ENCODE measurements at places on chromosomes 4 and X. TPM values are rescaled to one million over a fixed set of nuclear protein-coding genes. Genes with fewer than 3 reads are reported as not detected.

DNA sequence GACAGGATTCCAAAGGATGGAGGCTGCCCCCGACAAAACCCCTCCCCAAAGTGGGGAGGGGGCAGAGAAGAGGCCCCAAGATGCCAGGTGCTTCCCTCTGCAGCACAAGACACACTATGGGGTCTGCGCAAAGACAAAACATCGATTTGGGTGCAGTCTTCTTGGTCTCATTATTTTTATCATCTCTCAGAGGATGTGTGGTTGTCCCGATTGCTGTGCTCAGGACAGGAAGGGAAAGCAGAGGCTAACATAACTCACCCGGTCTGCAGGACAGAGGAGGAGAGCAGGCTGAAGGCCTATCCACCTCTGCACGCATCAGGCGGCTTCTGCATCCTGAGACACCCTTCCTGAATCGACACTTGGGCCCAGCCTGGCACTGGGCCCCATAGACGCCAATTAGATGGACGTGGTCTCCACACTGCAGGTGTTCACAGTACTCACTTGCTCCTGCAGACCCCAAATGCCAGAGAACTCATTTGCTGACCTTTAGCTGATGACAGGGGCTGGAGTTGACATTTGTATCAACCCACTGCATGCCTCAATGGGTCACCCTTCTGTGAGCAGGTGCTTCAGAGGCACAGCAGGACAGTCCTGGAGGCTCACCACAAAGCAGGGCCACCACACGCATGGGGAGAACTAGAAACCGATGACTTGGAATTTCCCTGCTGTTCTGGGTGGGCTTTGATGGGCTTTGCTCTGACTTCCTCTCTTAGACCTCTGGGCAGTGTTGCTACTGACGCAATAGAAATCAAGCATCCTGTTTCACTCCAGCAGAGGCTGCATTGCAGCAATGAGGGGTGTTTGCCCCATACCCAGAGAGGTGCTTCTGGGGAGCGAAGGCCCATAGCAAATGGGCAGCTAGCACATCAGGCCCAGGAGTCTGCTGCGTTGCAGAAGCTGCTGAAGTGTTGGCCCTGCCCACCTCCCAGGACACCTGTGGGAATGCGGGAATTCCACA, 96.3 kb upstream of the ENPP6 start:
- no peaks in the 10 kb centered on the region for H3K4me1 ChIP-seq
- no peaks in the 10 kb centered on the region for H3K36me3 ChIP-seq
- no peak for DNase-seq
- no peak overlapping the region for H3K4me3 ChIP-seq

MFSD8 gene
- 9.4 TPM for total RNA-seq

DNA sequence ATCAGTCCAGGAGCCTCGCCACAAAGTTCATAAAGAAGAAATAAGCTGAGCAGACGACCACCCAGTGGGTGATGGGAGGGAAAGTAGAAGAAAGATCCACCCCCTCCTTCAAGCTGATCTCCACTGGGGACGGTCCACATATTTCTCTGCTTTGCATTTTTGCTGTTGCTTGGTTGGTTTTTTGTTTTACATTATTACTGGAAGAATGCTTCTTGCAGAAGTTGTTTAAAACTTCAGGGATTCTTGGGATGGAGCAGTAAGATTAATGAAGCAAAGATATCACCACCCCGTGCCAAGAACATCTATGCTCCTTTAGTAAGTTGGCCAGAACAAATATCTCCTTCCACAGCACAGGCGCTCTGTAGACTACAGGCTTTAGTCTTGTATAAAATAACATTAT, 30.1 kb downstream of the LGI2 start:
- no peak overlapping the region for H3K27ac ChIP-seq
- H3K27me3 ChIP-seq = no peaks in the 10 kb centered on the region
- H3K4me1 ChIP-seq = no peaks in the 10 kb centered on the region
- no peak for DNase-seq
- H3K36me3 ChIP-seq = no peaks in the 10 kb centered on the region

GRCh38 chrX:69504626-69505612, 793 bp downstream of the NALF2 start:
- H3K4me1 ChIP-seq = no peaks in the 10 kb centered on the region
- no peak for DNase-seq
- H3K36me3 ChIP-seq = no peaks in the 10 kb centered on the region
- H3K27me3 ChIP-seq = no peaks in the 10 kb centered on the region
- H3K4me3 ChIP-seq = peak overlapping the region; percentile 43

- DNase-seq = no peak
- no peak overlapping the region for H3K4me3 ChIP-seq
- H3K27me3 ChIP-seq = no peaks in the 10 kb centered on the region
Observed at GRCh38 chr4:74631338-74631737, 163.0 kb downstream of the BTC start.

DNA sequence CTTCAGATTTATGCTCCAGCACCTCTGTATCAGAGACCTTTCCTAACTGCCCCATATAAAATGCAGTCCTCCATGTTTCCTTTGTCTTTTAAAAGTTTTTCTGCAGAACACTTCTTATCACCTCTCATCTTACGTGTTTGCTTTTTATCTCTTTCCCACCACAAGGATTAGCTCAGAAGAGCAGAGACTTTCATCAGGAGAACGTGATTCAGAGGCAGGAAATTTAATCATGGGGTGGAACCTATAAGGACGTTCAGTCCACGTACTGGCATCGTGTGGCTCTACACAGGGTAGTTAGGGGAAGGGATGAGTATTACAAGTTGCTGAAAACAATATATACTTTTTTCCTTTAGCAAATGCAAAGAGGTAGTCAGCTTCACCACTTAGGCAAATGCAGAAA, 98.7 kb downstream of the SORBS2 start:
- no peak for DNase-seq
- H3K27ac ChIP-seq = peak overlapping the region; percentile 97
- H3K4me1 ChIP-seq = peaks cover 43% of the 10 kb centered on the region
- no peaks in the 10 kb centered on the region for H3K27me3 ChIP-seq

GRCh38 chr4:43113196-43113595, 220.7 kb downstream of the GRXCR1 start:
- H3K4me1 ChIP-seq = no peaks in the 10 kb centered on the region
- no peaks in the 10 kb centered on the region for H3K36me3 ChIP-seq
- no peak for DNase-seq
- no peak overlapping the region for H3K27ac ChIP-seq
- H3K4me3 ChIP-seq = no peak overlapping the region

CORIN gene
- 0.15 TPM for total RNA-seq

DNA sequence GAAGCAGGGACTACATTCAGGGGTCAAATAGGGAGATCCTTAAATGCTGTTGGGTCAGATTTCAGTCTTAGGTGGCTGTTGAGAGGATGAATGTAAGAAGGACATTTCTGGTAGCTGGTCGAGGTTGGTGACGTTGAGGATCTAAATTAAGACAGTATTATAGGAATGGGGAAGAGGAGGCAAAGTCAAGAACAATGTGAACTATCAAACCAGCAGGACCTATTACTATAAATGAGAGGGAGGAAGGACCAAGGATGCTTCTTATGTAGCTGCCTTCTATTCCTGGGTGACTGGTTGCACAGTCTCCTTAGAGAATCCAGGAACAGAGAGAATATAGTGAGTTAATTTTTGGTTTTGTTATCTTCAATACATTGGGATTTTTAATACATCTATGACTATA, 118.5 kb upstream of the BMPR1B start:
- no peaks in the 10 kb centered on the region for H3K36me3 ChIP-seq
- H3K27me3 ChIP-seq = no peaks in the 10 kb centered on the region
- H3K4me1 ChIP-seq = no peaks in the 10 kb centered on the region
- no peak overlapping the region for H3K27ac ChIP-seq

DNA sequence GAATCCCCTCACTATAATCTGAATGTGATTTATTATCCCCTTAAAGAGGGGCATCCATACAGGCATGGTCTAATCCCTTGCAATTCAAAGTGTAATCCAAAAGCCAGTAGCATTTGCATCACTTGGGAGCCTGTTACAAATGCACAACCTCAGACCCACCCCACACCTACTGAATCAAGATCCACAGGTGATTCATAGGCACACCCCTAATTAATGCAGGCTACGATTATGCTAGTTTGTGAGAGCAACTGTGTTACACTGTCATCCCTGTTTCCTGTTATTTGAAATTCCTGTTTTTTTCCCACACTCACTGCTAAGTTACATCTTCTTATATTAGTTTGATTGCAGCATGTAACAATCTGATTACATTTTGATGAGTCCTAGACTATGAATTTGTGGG, 120.0 kb downstream of the RAB28 start:
- DNase-seq = no peak
- H3K27me3 ChIP-seq = no peaks in the 10 kb centered on the region
- H3K27ac ChIP-seq = no peak overlapping the region
- no peak overlapping the region for H3K4me3 ChIP-seq
- no peaks in the 10 kb centered on the region for H3K36me3 ChIP-seq
- no peaks in the 10 kb centered on the region for H3K4me1 ChIP-seq

NPNT gene
- 1.6 TPM for total RNA-seq

GRCh38 chr4:48752246-48752645, 27.8 kb downstream of the FRYL start:
- H3K36me3 ChIP-seq = no peaks in the 10 kb centered on the region
- H3K27me3 ChIP-seq = no peaks in the 10 kb centered on the region
- no peak for DNase-seq
- H3K4me1 ChIP-seq = peaks cover 8% of the 10 kb centered on the region

GRCh38 chr4:117042962-117043361, 42.4 kb downstream of the TRAM1L1 start:
- DNase-seq = no peak
- H3K4me3 ChIP-seq = no peak overlapping the region
- H3K27me3 ChIP-seq = no peaks in the 10 kb centered on the region
- H3K27ac ChIP-seq = no peak overlapping the region
- no peaks in the 10 kb centered on the region for H3K4me1 ChIP-seq

- no peak overlapping the region for H3K27ac ChIP-seq
- no peak for DNase-seq
- H3K36me3 ChIP-seq = no peaks in the 10 kb centered on the region
Observed at GRCh38 chrX:19743386-19743785, 144.0 kb downstream of the SH3KBP1 start.

GRCh38 chrX:150517303-150517910, 51.0 kb upstream of the MTM1 start:
- H3K27me3 ChIP-seq = no peaks in the 10 kb centered on the region
- H3K36me3 ChIP-seq = no peaks in the 10 kb centered on the region
- DNase-seq = no peak
- H3K4me3 ChIP-seq = no peak overlapping the region

- no peak overlapping the region for H3K4me3 ChIP-seq
- H3K27me3 ChIP-seq = no peaks in the 10 kb centered on the region
- H3K4me1 ChIP-seq = no peaks in the 10 kb centered on the region
- no peaks in the 10 kb centered on the region for H3K36me3 ChIP-seq
Observed at GRCh38 chr4:151744614-151745013, 16.2 kb downstream of the GATB start.

TRMT10A gene
- 4.9 TPM for total RNA-seq

GRCh38 chr4:143616771-143617170, 83.7 kb downstream of the FREM3 start:
- H3K36me3 ChIP-seq = no peaks in the 10 kb centered on the region
- H3K4me1 ChIP-seq = no peaks in the 10 kb centered on the region
- H3K27ac ChIP-seq = no peak overlapping the region

TEC gene
- total RNA-seq = 3.6 TPM

DNA sequence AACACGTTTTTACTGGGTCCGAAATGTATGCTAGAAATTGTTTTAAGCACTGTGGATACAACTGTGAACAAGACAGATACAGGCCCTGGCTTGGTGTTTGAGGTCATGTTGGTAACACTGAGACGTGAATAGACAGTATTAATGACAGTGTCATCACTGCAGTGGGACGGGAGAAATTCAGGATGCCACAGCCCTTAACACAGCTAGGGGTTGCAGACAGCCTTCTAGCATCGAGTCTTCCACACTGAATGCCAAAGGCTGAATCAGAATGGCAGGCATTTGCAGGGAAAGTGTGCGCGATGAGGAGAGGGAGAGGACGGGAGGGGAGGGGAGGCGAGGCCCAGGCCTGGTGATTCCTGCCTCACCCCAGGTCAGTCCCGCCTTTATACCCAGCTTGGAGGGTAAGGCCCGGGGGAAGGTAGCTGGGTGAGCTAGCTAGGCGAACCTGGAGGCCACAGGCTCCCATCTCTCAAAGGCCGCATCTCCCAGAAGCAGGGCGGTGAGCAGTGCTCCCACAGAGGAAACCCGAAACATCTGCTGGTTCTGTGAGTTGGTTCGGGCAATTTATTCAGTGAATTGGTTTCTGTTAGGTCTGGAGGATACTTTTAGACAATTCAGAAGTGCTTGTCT, 44.1 kb upstream of the CLDN24 start:
- H3K4me1 ChIP-seq = no peaks in the 10 kb centered on the region
- H3K36me3 ChIP-seq = no peaks in the 10 kb centered on the region
- no peaks in the 10 kb centered on the region for H3K27me3 ChIP-seq
- no peak overlapping the region for H3K4me3 ChIP-seq
- no peak for DNase-seq

DNA sequence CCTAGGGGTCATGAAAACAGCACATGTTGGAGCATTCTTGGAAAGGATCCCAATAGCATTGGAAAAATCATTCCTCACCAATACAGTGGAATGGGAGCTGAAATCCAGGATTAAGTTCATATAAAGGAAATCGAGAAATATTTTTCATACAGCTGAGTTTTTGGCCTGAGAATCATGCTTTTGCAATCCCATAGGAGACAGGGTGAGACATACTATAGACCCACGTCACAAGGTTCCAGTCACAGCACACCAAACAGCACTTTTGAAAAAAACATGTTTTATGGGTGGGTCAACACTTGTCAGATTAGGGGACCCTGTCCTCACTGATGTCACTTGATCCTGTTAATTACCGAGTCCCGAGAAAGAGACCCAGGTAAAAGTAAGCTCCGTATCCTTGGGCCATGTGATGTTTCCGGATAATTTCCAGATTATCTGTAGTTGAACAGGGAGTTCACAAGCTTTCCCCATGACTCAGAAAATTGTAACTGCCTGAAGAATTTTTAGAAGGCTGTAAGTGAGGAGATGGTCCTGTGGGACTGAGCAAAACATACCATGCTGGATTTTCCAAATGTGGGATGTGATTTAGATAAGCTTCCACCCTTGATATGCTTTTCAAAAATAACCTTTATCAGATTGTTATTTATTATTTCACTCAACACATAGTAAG, 80.9 kb upstream of the TLR3 start:
- H3K36me3 ChIP-seq = no peaks in the 10 kb centered on the region
- H3K27me3 ChIP-seq = no peaks in the 10 kb centered on the region
- no peak overlapping the region for H3K27ac ChIP-seq
- no peaks in the 10 kb centered on the region for H3K4me1 ChIP-seq

AMOT gene
- total RNA-seq = 5.9 TPM

HPGD gene
- total RNA-seq = 96.9 TPM

GRCh38 chrX:136784231-136784630, 3.5 kb upstream of the ARHGEF6 start:
- H3K4me3 ChIP-seq = no peak overlapping the region
- H3K27ac ChIP-seq = no peak overlapping the region
- H3K4me1 ChIP-seq = no peaks in the 10 kb centered on the region
- H3K27me3 ChIP-seq = no peaks in the 10 kb centered on the region

GRCh38 chr4:139656614-139657486, 8.8 kb upstream of the MGST2 start:
- no peaks in the 10 kb centered on the region for H3K27me3 ChIP-seq
- no peak overlapping the region for H3K27ac ChIP-seq
- no peak overlapping the region for H3K4me3 ChIP-seq
- H3K4me1 ChIP-seq = peaks cover 5% of the 10 kb centered on the region
- peak; percentile 63 for DNase-seq

CT45A1 gene
- not detected for total RNA-seq
